ENCODE measurements at places on chromosomes 5 and 9.

GRCh38 chr5:132756542-132756941 is 9.3 kb downstream of the CCNI2 start:
- DNase-seq, result no peak

DNA sequence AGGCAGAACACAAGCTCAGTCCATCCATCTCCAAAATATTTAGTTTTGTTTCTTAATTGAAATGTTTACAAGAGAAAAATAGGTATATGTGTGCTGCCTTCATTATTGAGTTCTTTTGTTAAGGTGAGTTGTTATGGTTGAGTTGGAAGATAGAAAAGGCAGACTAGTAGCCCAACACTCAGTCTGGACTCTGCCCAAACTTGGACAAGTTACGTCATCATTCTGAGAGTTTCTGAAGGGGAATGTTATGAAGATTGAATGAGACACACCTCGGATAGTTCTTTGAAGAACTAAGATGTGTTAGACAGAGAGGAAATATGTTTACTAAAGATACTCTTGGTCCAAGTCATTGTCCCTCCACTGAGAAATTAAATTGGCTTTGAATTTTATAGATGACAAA is 245.5 kb downstream of the KCTD16 start:
- DNase-seq, result no peak

GRCh38 chr5:110768138-110768860 is 29.5 kb downstream of the SLC25A46 start:
- no peak for DNase-seq

- no peak for DNase-seq
Measured at GRCh38 chr9:5008202-5008601, 23.1 kb downstream of the JAK2 start.

DNA sequence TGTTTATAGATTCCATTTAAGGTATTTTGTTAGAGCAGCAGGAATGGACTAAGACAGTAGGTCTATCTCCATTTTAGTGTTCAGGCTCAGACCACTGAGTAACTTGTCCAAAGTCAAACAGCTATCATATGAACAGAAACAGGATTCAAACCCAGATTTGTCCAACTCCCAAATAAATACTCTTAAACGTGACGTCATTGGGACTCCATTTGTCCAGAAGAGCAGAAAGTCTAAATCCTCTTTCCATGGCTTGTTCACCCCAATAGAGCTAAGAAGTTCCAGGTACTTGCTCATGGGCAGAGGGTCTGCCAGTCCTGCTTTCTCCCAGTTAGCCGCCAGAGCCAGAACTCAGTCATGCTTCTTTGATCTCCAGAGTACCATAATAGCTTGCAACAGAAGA is 16.3 kb upstream of the VLDLR start:
- DNase-seq, result no peak

DNA sequence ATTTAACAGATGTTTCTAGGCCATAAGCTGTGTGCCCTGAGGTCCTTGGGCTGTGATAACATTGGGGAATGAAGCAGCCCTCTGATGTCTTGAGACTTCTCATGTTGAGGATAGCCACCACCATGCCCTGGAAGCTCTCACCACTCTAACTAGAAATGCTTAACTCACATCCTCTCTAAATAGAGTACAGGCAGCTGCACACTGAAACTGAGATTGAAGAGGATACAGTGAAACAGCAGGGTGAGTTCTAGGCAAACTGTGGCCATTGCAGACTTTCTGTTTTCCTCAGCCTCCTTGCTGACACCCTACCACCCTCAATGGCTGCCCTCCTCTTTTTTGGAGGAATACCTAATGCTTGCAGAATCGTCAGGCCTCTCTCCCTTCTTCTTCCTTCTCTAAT is 22.4 kb downstream of the UTP15 start:
- DNase-seq, result no peak

- no peak for DNase-seq
Measured at GRCh38 chr5:133992429-133993155, 12.2 kb downstream of the VDAC1 start.

DNA sequence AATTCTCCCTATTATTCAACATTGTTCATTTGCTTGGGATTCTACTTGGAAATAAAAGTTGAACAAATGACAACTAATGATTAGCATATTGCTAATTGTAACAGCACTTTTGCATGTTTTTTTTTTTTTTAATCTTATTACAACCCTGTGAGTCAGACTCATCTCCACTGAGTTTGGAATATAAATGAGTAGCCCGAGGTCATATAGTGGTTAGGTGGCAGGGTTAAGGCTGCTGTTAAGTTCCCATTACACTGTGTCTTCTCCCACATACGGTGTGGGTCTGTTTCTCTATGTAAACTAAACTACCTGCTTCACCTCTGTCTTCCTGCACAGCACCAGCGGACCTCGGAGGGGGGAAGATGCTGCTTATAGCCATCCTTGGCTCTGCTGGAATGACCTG is 92.4 kb downstream of the EQTN start:
- no peak for DNase-seq

GRCh38 chr5:118946138-118946800 is 42.1 kb downstream of the DTWD2 start:
- DNase-seq, result no peak

- DNase-seq, result no peak
Measured at GRCh38 chr5:20660588-20660987, 672.6 kb upstream of the CDH18 start.
